ENCODE measurements at places on chromosomes 6 and 20.

DNA sequence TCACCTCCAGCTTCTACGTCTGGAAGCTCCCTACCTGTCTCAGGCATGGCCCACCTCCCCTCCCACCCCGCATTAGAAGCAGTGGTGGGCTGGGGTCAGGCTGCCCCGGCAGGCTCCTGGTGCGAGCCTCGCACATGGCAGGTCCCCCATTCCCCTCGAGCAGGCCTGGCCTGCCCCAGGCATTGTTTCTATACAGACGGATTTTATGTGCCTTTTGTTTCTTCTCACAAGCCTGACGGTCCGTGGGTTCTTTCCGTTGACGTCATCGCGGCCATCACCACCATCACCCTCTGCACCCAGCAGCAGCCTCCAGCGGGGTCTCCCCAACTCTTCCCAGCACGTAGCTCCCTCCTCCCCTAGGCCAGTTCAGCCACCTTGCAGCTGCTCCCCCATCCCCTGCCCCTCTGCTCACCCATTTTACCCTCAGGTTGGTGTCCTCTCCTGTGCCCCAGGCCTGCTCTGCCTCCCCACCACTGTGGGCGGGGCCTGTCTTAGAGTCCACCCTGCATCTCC is 4.6 kb downstream of the CST7 start:
- no peak for DNase-seq

DNA sequence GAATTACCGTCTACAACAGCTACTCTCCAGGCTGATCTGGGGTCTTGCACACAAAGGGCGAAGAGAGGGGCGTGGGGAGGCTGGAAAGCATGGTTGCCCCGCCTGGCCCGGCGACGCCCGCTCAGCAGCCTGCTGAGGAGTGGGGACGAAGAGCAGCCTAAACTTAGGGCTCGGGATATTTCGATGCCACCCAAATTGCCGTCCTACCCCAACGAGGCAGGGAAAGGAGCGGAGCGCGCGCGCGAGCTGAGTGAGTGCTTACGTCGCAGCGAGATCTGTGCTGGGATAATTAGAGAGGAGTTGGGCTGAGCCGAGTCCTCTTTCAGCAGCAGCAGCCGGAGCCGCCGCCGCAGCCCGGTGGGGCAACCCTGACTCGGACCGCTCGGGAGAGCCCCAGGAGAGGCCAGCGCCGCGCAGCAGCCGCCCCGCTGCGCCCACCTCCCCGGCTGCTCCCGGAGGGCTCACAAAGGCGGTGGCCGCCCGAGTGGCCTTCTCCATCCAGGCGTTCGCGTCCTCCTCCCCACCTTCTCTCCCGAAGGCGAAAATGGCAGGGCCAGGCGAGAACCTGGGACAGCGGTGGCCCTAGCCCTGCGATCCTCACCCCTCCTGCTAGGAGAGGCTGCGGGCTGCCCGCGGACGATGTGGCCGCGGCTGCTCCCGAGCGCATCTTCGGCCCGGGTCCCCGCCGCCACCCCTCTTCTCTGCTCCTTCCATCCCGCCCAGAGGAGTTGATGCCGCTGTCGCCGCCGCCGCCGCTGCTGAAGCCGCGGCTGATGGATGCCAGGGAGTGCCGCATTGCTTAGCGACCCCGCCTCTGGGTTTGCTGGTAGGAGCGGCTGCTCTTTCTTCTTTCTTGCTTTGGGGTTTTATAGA is at the start of gene CLVS2:
CLVS2 (plus strand) TSS at position 315 of the 873 bp plus-strand sequence. CDS start 1,543 bp downstream, outside the sequence.
- DNase-seq = no peak

DNA sequence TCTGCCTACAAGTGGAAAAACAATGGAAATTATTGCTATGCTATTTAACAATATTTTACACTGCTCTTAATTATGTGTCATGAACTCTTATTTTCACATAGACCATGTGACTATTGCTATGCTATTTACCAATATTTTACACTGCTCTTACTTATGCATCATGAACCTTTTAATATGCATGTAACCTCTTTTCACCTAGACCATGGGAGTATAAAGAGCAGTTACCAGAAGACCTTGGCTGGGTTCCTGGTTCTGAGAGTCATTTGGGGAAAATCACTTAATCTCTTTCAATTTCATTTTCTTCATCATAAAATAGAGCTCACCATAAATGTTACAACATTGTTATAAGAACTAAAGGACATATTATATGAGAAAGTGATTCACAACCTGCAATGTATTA is 223.8 kb upstream of the RNF217 start:
- DNase-seq = no peak

- DNase-seq = no peak
Measured at GRCh38 chr6:166442131-166442685, 59.5 kb upstream of the MPC1 start.

GRCh38 chr20:61026173-61026572 is 225.9 kb upstream of the CDH4 start:
- DNase-seq = no peak

DNA sequence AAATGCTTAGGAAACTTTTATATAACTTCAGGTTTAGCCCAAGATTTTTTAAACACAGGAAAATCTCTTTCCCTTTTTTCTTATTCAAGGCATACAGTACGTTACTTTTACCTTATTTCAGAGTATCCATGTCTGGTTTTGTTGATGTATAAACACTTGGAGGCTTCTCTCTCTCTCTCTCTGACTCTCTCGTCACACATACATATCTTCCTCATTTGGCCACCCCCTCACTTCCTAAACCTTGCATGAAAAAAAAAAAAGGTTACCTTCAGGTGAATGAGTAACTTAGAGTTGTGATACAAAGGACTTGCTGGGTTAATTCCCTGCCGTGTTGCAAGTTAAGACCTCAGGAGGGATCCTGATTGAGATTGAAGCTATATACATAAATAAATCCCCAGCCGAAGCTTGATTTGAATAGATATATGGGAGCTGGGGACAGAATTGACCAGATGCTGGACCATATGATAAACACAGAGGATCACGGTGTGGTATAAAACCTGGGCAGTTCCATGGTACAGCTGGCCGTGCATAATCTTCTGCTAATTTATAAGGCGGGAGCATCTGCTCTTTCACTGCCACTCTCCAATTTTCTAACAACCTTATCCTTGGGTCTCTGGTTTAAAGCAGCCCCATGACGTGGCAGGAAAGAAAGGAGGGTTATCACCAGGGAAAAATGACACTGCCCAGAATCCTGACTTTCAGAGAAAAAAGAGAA is 55.1 kb upstream of the IL20RA start:
- DNase-seq = no peak

DNA sequence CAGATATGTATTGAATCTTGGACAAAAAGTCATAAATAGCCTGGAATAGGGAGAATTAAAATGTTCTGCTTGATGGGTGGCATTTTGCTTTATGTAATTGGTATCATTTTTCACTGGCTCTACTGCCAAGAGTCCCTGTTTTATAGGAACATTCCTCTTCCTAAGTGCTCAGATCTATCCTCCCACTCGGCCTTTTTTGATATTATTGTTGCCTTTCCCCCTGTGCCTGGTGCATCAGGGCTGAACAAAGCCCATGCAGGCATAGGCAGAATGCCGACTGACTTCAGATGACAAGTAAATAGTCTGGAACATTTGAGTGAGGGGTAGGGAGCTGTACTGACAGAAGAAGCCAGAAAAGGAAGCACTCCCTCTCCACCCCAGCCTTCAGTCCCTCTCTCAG is 127.0 kb downstream of the PKHD1 start:
- DNase-seq = no peak

DNA sequence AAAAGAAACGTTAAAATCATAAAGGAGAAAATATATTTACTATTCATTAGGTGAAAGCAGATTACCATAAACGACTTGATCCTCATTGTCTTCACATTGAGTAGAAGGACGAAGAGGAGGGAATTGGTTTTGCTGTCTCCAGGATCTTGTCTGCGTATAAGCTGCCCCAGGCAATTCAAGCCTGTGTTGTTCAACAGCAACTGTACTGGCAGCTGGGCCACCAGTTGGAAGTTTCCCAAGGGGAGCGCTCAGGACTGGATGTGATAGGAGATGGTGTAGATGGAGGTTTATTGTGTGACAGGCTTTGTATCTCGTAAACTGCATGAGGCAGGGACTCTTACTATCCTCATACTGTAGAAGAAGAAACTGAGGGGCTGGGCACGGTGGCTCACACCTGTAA is 3.9 kb upstream of the FANCE start:
- no peak for DNase-seq

- no peak for DNase-seq
Measured at GRCh38 chr6:138667408-138667807, 106.2 kb upstream of the CCDC28A start.

Measured in NCI-H187 treated with DMSO at 0.1 percent for 48 hours (cell line).